GM23338 (cell line): ENCODE measurements at places on chromosomes 7 and 10. TPM values are rescaled to one million over a fixed set of nuclear protein-coding genes. Genes with fewer than 3 reads are reported as not detected.

DNA sequence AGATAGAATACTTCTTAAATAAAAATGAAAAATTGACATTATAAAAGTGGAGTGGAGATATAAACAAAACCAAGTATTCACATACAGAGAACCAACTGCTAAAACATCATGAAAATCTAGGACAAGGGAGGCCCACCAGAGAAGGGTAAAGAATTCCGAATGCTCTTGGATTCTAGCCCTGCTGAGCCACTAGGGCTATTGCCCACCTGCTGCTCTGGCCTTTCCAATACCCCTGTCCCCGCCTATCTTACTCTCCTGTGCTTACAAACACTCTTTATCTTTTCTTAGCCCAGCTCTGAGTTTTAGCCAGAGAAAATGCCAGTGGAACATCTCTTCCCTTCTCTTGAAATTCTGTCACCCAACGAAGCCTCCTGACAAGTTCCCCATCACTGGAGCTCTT, 100.3 kb downstream of the MACC1 start:
- DNase-seq: peak; percentile 63

DNA sequence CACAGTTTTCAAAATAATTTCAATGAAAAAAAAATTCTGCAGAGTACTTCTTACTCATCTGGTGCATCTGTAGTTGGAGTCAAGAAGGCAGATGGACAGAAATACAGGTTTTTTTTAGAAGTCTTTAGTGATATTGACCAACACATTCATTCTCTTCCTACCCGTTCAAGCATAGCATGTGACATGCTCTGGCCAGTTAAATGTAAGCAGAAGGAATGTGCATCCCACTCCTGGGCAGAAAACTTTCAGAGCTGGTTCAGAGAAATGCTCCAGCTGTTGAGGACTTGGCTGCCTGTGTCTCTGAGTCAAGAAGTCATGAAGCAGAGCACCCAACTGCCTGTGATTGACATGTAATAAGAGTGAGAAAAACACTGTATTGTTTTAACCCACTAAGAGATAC, 665.3 kb upstream of the IGFBP3 start:
- no peak for DNase-seq

- no peak for DNase-seq
These were observed 49.9 kb downstream of the SCIN start for GRCh38 chr7:12620371-12620770.

- no peak for DNase-seq
These were observed 425.2 kb upstream of the NFE2L3 start for GRCh38 chr7:25726781-25727311.

DNA sequence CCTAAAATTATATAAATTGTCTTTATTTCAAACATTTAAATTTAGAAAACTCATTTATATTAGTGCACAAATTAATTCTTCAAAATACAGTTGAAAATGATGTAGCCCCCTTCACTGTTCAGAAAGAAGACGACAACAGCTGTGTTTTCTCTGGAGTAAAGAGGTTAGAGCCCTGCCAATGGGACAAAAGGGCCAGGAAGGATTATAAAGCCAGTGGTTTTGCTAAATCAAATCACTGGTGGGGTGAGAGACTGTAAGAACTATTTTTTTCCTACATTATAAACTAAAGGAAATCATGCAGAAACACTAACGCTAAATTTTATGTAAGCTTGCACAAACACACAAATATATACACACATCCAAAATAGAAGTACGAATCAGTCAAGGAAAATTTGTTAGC, 386.6 kb downstream of the PARD3 start:
- no peak for DNase-seq

GRCh38 chr7:37504801-37505200, 56.1 kb upstream of the ELMO1 start:
- DNase-seq: no peak

DNA sequence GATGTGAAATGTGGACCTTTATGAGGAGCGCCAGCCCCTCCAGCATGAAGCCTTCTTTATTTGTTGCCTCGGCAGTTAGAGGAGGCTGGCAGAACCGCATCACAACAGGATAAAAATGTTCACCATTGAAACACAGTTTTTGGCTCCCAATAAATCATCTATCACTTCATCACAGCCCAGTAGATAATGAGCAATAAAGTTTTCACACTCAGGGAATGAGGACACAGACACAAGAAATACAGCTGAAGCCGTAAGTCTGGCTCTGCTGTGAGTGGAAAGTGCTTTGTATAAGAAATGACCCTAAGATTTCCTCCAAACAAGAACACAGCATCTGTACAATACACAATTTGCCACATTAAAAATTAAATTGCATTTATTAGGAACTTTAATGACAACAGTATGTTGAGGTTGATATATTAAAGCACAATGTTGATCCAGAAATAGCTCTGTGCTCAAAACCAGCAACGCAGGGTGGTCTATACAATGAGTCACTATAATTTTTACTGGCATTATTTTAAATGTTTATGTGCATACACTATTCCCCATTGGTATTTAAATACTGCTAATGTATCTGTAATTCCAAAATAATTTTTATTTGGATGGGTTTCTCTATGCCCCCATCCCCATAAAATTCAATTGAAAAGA, 301.8 kb upstream of the MGMT start:
- DNase-seq: no peak

DNA sequence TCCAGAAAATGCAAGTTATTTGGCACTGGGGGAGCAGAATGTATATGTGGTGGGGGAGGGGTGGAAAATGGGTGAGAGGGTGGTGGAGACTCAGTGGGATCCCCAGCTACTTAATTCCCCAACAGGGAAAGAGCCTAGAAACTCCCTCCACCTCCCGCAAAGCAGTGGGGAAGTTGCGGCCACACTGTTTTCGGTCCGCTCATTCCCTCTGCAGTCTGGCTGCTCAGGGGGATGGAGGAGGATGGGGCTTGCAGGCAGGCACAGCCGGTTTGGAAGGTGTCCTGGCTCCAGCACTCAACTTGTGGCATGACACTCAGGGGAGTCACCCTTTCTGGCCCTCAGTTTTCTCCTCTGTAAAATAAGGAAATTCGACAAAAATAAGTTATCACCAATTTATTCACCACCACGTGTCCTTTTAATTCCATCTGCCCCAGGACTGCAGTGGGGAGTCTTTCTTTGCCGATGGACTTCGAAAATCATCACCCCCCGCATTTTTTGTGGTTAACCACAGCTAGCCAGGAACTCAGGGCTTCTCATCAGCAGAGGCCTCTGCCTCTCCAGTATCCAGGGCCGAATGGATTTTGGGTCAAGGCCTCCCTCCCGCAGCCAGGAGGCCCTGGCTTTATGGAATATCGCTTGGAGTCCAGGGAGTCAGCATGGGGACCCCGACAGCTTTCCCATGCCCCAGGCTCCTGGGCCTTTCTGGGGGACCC, 1.6 kb upstream of the HTRA1 start:
- DNase-seq: no peak

GRCh38 chr7:151825721-151826120, 51.2 kb downstream of the PRKAG2 start:
- DNase-seq: no peak

Gene MYL7
- 2.4 TPM in 1 of 2 replicates, not detected in the other for total RNA-seq

Gene TWIST1
- 0.12 and 0.24 TPM in 2 replicates for total RNA-seq

Gene SLC16A9
- total RNA-seq: 11.4 and 16.0 TPM in 2 replicates
